Foreskin keratinocyte (primary cell): ENCODE measurements at places on chromosomes 13 and 19. TPM values are rescaled to one million over a fixed set of nuclear protein-coding genes. Genes with fewer than 3 reads are reported as not detected.

The SETDB2 gene
- total RNA-seq, result 4.7 and 4.8 TPM in 2 replicates

The PDE4A gene
- 0.28 and 0.58 TPM in 2 replicates for total RNA-seq

The ZNF442 gene
- total RNA-seq, result 0.78 and 0.99 TPM in 2 replicates

The STOML3 gene
- total RNA-seq, result not detected in 2 replicates

The A1BG gene
- 6.6 and 10.4 TPM in 2 replicates for total RNA-seq

The ARHGEF7 gene
- 25.0 and 25.1 TPM in 2 replicates for total RNA-seq

The GNA15 gene
- total RNA-seq, result 114 and 130 TPM in 2 replicates

The ZNF382 gene
- 4.4 and 5.7 TPM in 2 replicates for total RNA-seq

The CEACAM21 gene
- not detected in 2 replicates for total RNA-seq

The OR4F17 gene
- total RNA-seq, result not detected in 2 replicates
